ENCODE measurements at places on chromosomes 6 and 20. TPM values are rescaled to one million over a fixed set of nuclear protein-coding genes. Genes with fewer than 3 reads are reported as not detected.
A peak's percentile ranks its signal among the peaks of the same experiment; 100 is the strongest.

DNA sequence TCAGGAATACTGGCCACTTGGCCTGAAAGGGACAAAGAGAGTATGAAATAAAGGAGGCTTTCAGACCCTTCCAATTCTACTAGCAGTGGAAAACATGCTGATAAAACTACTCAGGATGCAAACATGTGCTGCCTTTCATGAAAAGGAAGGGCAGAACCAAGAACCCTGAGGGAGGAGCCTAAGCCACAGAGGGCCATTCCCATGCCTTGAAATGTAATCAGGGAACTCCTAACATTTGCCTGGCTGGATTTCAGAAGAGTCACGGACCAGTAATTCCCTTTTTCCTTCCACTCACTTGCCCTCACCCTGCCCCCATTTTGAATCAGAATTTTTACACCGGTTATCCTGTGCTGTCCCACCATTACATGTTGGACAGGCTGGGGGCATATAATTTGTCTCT lies 116.2 kb downstream of the LAMP5 start:
- no peak for DNase-seq

- DNase-seq = no peak
These were observed 41.1 kb downstream of the FARS2 start for GRCh38 chr6:5302220-5302946.

GRCh38 chr6:164520916-164521315 lies 788.5 kb downstream of the C6orf118 start:
- DNase-seq = no peak

DNA sequence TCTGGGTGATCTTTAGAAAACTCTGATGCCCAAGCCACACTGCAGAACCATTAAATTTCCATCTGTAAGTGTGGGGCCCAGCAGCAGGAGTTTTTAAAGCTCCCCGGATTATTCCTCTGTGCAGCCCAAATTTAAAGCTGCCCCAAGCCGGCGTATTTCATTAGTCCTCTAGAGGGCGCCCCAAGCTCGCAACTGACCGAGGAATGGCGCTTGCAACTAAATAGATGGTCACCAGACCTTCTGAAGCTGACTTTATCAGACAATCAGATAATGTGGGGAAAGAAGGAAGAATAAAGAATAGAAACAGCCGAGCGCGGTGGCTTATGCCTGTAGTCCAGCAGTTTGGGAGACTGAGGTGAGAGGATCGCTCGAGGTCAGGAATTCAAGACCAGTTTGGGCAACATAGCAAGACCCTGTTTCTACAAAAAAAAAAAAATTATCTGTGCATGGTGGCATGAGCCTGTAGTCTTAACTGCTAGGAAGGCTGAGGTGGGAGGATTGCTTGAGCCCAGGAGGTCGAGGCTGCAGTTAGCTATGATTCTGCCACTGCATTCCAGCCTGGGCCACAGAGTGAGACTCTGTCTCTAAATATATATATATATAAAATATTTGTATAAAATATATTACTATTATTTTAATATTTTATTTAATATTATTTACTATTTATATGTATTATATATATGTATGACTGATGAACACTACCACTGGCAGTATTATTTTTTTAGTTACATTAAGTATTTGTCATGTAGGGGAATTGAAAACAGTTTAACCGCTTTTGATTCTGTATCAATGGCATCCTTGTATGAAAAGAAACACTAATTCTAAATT lies 56.0 kb downstream of the OTOR start:
- peak; percentile 54 for DNase-seq

DNA sequence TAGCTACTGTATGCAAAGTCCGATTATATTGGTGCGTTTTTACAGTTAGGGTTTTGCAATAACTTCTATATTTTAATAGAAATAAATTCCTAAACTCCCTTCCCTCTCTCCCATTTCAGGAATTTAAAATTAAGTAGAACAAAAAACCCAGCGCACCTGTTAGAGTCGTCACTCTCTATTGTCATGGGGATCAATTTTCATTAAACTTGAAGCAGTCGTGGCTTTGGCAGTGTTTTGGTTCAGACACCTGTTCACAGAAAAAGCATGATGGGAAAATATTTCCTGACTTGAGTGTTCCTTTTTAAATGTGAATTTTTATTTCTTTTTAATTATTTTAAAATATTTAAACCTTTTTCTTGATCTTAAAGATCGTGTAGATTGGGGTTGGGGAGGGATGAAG lies 13.7 kb upstream of the PLCG1 start:
- no peak for DNase-seq

- DNase-seq = no peak
These were observed 96.5 kb upstream of the TBX18 start for GRCh38 chr6:84860920-84861319.

DNA sequence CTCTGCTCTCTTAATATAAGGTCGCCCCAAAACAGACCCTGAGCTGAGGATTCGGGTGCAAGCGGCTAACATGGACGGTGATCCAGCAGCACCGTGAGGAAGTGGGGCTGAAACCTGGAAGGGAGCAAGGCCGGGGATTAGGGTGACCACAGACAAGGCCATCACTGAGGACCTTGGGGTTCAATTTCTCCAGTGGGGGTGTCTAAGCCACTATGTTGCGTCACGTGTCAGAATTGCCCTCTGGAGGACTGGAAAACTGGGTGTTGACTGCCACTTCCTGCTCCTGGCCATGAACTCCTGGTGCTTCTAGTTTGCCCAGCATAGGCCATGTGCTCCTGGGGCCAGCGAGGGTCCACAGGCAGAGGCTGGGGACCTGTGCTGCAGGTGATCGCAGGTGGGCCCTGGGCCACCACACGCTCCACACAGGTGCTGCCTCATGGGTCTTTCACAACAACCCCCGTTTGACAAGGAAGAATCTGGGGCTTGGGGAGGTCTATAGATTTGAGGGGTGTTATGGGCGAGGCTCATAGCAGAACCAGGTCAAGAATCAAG lies 101.9 kb downstream of the CDH26 start:
- DNase-seq = no peak

DNA sequence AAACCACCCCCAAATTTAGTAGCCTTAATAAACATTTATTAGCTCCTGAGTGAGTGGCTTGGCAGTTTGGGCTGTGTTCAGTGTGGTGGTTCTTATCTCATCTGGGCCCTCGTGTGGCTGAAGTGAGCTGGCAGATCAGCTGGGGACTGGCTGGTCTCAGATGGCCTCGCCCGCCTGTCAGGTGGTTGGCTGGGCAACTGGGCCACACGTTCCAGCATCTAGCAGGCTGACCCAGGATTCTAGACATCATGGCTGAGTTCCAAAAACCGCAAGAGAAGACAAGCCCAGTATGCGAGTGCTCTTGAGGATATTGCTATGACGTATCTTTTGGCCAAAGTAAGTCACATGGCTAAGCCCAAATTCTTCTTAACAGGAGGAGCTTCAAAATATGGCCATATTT lies 28.9 kb downstream of the EIF2S2 start:
- peak; percentile 32 for DNase-seq

- DNase-seq = no peak
These were observed 251.6 kb downstream of the PHF3 start for GRCh38 chr6:63887002-63887751.

DNA sequence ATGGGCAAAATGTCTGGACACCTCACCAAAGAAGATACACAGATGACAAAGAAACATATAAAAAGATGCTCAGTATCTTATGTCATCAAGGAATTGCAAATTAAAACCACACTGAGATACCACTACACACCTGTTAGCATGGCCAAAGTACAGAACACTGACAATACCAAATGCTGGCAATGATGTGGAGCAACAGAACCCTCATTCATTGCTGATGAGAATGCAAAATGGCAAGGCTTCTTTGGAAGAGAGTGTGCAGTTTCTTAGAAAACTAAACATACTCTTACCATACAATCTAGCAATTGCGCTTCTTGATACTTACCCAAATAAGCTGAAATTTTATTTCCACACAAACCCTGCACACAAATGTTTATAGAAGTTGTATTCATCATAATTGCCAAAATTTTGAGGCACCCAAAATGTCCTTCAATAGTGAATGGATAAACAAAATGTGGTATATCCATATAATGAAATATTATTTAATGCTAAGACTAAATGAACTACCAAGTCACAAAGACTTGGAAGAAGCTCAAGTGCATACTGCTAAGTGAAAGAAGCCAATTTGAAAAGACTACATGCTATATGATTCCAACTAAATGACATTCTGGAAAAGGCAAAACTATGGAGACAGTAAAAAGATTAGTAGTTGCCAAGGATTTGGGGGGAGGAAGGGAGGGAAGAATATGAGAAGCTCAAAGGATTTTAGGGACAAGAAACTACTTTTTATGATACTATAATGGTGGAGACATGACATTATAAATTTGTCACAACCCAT lies 50.7 kb downstream of the TNFAIP3 start:
- DNase-seq = no peak

- DNase-seq = no peak
These were observed 22.7 kb downstream of the GPR63 start for GRCh38 chr6:96814625-96815024.

- peak; percentile 82 for DNase-seq
These were observed 200.7 kb downstream of the BCAS1 start for GRCh38 chr20:53869466-53870258.

DNA sequence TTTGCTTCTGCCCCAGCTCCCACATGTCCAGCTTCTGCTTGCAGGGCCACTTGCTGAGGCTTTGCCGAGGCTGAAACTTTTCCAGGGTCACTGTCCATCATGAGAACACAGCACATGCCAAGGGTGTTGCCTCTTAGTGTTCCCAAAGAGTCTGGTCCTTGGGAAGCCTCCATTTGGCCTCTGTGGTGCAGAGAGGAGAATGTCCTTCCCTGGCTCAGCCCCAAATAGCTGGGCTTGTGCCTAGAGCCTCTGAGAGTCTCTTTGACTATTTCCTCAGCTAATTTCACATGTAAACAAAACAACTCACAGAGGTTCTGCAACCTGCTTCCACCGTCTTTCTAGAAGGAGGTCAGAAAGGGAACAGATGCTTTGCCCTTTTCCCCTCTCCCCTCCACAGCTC lies 40.4 kb upstream of the RAB23 start:
- no peak for DNase-seq

- no peak for DNase-seq
These were observed 19.9 kb downstream of the SPTLC3 start for GRCh38 chr20:13028673-13029072.

GRCh38 chr6:108622641-108623298 lies 62.1 kb downstream of the FOXO3 start:
- DNase-seq = no peak

- no peak for DNase-seq
These were observed 141.2 kb upstream of the HCRTR2 start for GRCh38 chr6:55033016-55033546.

DNA sequence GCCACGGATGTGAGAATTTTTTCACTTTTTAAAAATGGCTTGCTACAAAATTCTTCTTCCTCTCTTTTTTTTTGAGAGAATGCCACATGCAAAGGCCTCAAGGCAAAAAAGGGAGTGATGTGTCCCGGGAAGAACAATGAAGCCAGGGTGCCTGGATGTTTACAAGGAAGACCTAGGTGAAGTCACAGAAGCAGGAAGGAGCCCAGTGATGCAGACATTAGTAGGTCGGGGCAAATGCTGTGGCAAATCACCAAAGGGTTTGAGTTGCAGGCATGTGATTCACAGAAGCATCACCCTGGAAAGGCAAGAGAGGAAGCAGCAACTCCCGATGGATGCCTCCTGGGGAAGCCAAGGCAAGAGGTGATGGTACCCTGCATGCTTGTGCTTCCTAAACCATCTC lies 46.8 kb downstream of the FARS2 start:
- no peak for DNase-seq

DNA sequence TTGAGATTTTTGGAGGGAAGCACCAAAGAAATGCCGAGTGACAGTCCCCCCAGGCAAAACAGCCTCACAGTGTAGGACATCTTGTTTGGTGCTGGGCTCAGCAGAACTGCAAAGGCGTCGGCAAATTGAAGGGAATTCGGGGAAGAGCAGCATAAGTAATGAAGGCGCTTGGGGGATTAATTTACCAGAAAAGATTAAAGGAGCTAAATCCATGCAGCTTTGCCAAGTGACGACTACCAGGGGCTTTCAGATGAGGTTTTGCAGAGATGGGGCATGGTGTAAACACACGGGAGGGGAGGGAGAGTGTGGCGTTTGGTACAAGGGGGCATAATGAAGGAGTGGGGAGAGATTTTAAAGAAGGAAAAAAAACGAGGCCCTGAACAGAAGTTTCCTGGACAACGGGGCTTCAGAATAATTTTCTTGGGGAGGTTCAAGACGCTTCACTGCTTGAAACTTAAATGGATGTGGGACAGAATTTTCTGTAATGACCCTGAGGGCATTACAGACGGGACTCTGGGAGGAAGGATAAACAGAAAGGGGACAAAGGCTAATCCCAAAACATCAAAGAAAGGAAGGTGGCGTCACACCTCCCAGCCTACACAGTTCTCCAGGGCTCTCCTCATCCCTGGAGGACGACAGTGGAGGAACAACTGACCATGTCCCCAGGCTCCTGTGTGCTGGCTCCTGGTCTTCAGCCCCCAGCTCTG lies 45.4 kb upstream of the CDH22 start:
- DNase-seq = no peak

DNA sequence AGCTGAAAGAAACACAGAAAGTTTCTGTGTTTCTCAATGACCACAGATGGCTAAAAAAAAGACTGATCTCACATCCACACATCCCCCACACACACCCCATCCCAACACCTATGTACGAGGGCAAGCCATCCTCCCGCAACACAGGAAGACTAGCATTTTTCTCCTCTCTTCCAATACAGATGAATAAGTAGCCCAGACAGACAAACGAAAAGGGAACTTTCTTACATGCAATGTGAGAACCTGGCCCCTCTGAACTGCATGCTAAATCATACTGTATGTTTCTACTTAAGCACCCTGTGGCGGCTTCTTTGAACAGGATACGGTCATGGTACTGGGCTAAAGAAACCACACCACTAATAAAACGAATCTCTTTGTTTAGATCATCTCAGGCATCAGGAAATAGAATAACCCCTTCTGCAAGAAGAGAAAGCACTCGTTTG lies 116.2 kb downstream of the GMDS start:
- no peak for DNase-seq

DNA sequence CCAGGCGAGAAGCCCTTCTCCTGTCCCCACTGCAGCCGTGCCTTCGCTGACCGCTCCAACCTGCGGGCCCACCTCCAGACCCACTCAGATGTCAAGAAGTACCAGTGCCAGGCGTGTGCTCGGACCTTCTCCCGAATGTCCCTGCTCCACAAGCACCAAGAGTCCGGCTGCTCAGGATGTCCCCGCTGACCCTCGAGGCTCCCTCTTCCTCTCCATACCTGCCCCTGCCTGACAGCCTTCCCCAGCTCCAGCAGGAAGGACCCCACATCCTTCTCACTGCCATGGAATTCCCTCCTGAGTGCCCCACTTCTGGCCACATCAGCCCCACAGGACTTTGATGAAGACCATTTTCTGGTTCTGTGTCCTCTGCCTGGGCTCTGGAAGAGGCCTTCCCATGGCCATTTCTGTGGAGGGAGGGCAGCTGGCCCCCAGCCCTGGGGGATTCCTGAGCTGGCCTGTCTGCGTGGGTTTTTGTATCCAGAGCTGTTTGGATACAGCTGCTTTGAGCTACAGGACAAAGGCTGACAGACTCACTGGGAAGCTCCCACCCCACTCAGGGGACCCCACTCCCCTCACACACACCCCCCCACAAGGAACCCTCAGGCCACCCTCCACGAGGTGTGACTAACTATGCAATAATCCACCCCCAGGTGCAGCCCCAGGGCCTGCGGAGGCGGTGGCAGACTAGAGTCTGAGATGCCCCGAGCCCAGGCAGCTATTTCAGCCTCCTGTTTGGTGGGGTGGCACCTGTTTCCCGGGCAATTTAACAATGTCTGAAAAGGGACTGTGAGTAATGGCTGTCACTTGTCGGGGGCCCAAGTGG lies 5.3 kb downstream of the SNAI1 start:
- no peak for DNase-seq

GRCh38 chr6:152298055-152298647 lies 339.0 kb downstream of the SYNE1 start:
- DNase-seq = no peak

GRCh38 chr6:14012313-14013030 lies 87.7 kb downstream of the RNF182 start:
- DNase-seq = no peak

OR2H1 gene
- not detected for polyA plus RNA-seq

HCRTR2 gene
- polyA plus RNA-seq = not detected
